Thoracic aorta (tissue), 2 donors: ENCODE measurements at places on chromosomes 12 and 14. TPM values are rescaled to one million over a fixed set of nuclear protein-coding genes. Genes with fewer than 3 reads are reported as not detected.

Gene IL31
- not detected for total RNA-seq

DNA sequence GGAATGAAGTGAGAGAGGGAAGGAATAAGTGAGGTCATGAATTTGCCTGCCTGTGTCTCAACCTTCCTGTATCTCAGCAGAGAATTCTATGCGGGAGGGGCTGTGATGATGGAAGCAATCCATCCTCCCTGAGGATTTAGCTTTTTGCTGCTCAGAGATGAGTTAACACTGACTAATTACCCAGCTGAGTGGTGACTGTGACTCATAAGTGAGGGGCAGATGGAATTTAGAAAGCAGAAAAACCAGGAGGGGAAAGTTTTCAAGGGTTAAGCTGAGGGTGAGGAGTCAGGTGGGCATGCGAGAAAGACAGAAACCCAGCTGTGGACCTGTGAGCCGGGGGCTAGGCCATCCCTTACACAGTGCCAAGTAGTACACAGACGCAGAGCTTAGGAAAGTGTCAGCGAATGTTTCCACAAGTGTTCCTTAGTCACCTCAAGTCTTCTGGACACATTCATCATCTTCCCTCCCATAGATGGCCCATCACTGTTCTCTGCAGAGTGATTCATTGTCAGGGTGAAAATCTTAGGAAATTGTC is 277.9 kb downstream of the IPO8 start:
- DNase-seq, result no peak

- no peak for DNase-seq
Measured at GRCh38 chr12:2052826-2053678, at the start of gene CACNA1C. TSS of gene CACNA1C (plus strand) at chr12:2052987. CDS start at chr12:2053563, 576 bp downstream.

GRCh38 chr14:95935228-95935822 is 58.7 kb downstream of the TUNAR start:
- DNase-seq, result no peak

Gene KRT8
- total RNA-seq, result 130 TPM
